ENCODE measurements at places on chromosomes 6 and 20.
A peak's percentile ranks its signal among the peaks of the same experiment; 100 is the strongest.

DNA sequence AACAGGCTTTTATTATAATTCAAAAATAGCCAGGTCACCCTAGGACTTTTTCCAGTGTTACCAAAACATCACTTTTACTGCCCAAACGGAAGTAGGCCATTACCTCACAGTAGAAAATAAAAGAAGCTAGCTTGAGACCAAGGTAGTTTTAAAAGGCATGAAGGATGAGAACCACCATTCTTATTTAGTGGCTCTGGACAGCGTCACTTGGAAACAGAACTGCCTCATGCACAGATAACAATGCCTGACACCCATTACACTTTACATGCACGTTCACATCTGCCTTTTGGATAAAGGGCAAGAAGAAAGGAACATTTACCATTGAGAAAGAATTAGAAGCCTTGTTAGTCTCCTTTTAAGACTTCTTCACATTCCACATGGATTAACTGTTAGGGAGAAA is 1.9 kb upstream of the PAQR8 start:
- no peak for DNase-seq

- DNase-seq: no peak
Measured at GRCh38 chr20:20894753-20895152, 182.3 kb upstream of the RALGAPA2 start.

DNA sequence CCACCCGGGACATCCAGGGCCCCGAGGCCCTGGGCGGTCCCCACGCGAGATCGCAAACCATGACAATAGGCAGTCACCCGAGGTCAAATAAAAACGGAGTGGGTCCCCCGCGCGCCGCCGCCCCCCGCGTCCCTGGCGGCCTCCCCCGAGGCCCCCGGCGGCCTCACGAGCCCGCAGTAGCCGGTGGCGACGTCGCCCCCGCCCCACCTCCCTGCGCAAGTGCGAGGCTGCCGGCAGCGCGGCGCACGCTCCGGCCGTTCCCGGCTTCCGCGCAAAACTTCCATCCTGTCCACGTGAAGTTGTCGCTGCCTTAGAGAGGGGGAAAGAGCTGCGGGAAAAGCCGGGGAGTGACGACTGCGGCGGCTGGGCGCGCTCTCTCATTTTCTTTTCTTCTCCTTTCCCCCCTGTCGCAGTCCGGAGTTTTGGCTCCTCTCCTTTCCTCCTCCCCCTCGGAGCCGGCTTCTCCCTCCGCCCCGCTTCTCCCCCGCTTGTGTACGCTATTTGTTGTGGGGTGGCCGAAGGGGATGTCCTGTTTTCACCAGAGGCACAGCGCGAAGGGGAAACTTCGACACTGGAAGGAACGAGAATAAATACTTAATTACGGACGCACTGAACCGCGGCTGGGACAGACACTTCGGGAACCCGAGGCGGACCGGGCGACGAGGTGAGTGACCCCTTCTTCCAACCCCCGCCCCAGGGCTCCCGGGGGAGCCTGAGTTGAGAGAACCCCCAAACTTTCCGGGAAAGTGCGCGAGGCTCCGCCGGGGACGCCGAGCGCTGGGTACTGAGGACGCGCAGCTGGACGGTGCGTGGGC is at the start of gene EYA4:
Gene EYA4 (plus strand): TSS at position 272 of the 815 bp plus-strand sequence. CDS start 33,424 bp downstream, outside the sequence.
- DNase-seq: no peak

DNA sequence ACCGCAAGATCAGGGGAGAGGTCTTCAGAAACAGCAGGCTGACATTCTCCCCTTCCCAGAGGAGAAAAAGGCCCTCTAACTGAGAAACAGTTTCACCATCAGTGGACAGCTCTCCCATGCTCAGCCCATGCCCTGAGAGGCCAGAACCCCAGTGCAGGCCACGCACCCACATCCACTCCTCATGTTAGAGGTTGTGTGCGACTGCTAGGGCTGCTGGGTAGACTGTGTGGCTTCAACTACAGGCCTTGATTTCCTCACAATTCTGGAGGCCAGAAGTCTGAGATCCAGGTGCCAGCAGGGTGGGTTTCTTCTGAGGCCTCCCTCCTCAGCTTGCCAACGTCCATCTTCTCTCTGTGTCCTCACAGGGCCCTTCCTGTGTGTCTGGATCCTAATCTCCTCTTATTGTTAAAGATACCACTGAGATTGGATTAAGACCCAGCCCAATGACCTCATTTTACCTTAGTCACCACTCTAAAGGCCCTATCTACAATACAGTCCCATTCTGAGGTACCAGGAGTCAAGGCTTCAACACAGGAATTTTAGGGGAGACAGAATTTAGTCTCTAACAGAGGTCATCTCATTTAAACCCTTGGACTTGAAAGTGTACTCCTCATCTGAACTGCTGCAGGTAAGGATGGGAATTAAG is 67.7 kb upstream of the CD93 start:
- no peak for DNase-seq

GRCh38 chr6:106397431-106397830 is 36.9 kb downstream of the CRYBG1 start:
- DNase-seq: no peak

GRCh38 chr20:40309731-40310130 is 379.3 kb downstream of the MAFB start:
- DNase-seq: no peak

GRCh38 chr6:161359618-161359945 is 85.7 kb upstream of the AGPAT4 start:
- no peak for DNase-seq

DNA sequence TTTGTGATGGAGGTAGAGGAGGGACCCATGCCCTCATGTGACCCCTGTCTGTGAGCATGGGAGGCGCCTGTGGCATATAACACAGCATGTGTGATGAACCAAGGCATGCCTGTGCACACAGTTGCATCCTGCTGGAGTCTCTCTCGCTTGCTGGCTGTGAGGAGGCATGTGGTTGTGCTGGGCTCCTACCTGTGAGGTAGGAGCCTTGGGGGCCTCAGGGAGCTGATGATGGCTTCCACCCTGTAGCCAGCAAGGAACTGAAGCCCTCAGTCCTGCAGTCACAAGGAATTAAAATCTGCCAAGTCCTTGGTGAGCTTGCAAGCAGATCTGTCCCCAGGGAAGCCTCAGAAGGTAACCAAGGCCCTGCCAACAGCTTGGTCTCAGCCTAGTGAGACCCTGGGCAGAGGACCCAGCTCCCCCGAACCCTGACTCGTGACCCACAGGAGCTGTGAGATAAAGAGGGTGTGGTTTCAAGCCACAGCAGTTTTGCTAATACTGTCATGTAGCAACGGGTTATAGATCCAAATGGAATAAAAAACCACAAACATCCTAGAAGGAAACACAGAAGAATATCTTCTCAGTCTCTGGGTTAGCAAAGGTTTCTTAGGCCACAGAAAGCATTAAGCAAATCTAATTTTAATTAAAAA is 145.7 kb downstream of the WDR27 start:
- DNase-seq: no peak

GRCh38 chr6:104486035-104486434 is 373.7 kb downstream of the HACE1 start:
- no peak for DNase-seq

GRCh38 chr6:71478834-71479541 is 190.4 kb downstream of the OGFRL1 start:
- no peak for DNase-seq

GRCh38 chr20:25533920-25534700 is 51.2 kb downstream of the NINL start:
- DNase-seq: no peak

- no peak for DNase-seq
Measured at GRCh38 chr20:59718751-59719150, 114.4 kb downstream of the PHACTR3 start.

DNA sequence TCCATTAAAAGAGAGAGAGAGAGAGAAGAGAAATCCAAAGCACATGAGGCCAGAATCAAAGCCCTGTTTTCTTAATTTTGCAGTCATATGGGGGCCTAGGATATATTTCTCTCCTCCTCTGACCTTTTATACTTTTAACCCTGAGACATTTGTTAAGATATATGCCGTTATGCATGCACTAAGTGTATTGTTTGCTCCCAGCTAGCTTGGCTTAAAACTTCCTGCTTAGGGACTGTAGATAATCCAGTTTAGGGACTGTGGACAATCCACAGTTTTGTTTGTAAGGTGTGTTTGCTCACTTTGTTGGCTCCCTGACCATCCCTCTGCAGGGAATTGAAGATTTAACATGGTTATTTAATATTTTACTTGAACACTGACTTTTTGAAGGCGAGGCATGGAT is 166.3 kb upstream of the TSHZ2 start:
- DNase-seq: no peak

DNA sequence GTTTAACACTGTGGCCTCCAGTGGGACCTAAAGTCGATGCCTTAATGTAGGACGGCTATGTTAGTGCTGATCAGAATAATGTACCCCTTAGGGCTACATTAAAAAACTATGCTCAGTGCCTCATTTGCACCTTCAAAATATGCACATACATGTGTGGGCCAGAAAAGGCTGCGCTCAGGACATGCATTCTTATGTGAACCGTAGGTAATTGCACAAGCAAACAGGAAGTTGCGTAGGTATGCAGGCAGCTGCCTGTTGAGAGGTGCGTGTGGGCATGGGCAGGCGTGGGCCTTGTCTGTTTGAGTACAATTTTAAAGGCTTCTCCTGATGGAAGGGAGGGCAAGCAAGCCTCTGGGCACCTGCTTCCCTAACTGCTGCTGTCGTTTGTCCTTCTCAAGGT is 116.2 kb upstream of the JAG1 start:
- DNase-seq: no peak

GRCh38 chr6:45741437-45742171 is 274.1 kb downstream of the CLIC5 start:
- peak; percentile 87 for DNase-seq

DNA sequence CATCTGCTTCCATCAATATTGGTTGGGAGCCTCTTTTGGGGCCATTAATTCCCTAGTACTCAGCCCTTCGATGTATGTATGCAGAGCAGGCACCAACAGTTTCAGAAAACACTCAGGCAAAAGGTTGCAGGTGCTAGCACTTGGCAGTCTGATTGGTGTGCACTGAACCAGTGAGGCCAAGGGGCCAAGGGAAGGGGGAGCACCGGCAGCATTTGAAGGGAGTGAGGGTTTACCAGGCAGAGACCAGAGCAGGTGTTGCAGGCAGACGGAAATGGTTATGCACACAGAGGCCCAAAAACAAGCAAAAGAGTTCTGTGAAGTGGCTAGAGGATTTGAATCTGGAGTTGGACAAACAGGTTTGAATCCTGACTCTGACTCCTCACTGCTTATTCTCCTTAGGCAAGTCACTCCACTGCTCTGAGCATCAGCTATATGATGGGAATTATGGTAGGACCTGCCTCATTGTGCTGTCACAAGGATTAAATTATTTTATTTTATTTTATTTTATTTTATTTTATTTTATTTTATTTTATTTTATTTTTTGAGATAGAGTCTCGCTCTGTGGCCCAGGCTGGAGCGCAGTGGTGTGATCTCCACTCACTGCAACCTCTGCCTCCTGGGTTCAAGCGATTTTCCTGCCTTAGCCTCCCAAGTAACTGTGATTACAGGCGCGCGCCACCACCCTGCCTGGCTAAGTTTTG is 58.1 kb upstream of the SHLD1 start:
- DNase-seq: no peak

GRCh38 chr20:33183312-33183711 is 15.4 kb downstream of the BPIFA2 start:
- no peak for DNase-seq

- DNase-seq: no peak
Measured at GRCh38 chr6:135750081-135750480, 101.4 kb upstream of the PDE7B start.

- DNase-seq: no peak
Measured at GRCh38 chr20:53371216-53371615, 222.4 kb downstream of the ZNF217 start.

DNA sequence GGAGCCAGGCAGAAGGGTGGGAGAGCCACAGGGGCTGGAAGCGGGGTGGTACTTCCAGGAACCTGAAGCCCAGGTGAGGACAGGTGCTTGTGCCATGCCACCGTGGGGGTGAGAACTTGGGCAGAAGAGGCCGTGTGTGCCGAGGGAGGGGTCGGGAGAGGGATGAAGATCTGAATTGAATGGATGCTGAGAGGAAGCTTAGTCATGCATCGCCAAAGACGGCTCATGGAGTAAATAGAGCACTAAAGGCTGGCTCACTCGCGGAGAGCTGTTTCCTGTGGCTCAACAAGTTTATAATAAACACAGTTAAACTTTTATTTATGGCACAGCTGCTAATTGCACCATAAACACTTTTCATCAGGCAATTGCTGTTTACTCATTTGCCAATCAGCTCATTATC is 21.7 kb upstream of the MYT1 start:
- no peak for DNase-seq

DNA sequence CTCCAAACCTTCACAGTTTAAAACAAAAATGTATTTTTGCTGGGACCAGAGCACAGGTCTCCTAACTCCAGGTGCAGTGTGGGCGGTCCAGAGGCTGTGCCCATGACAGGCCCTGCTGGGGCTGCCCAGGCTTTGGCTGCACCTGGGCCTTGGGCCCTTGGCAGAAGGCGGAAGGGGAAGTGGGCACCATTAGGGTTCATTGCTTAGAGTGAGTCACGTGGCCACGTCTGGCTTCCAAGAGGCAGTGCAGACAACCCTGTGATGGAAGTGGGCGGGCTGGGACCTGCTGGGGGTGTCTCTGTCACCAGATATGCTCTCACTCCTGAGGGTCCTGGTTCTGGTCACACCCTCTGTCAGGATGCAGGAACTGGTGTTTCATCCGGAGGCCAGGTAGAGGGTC is 302.2 kb downstream of the QKI start:
- no peak for DNase-seq

GRCh38 chr20:20562507-20562906 is 149.9 kb downstream of the RALGAPA2 start:
- no peak for DNase-seq

DNA sequence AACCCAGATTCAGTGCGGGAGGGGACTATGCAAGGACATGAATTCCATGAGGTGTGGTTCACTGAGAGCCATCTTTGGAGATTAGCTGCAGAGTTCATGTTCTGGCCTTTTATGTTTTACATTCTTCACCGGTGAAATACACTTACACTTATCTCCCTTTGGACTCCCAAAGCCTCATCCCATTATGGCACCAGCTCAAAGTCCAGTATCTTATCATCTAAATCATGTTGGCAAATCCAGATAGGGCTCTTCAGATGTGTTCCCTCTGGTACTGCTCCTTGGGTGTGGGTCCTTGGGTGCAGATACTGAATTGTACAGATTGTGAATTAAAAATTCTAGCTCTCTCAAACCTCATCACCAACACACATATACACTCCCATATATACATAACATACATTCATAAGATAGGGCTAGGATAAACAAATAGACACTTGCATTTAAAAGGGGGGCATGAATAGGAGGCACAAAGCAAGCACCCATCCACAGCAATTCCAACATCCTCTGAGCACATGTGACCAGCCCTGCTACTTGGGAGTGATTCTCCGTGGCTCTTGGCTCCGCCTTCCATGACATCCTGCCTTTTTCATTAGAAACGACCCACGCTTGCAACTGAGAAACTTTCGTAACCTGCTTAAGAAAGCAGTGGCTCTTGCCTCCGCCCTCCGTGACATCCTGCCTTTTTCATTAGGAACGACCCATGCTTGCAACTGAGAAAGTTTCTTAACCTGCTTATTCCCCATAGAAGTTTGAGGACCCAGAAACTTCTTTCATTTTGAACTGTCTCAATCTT is 53.6 kb upstream of the LRRC1 start:
- DNase-seq: no peak

GRCh38 chr6:167690931-167691330 is 135.8 kb upstream of the AFDN start:
- no peak for DNase-seq

All from KG1 (cell line).